ENCODE measurements at places on chromosomes 16 and 17. TPM values are rescaled to one million over a fixed set of nuclear protein-coding genes. Genes with fewer than 3 reads are reported as not detected.

Gene SPATA32
- total RNA-seq = not detected

Gene KRTAP4-1
- not detected for total RNA-seq

Gene MRPL58
- total RNA-seq = 123 TPM

Gene TPSG1
- not detected for total RNA-seq

Gene CA4
- not detected for total RNA-seq

Gene ASIC2
- not detected for total RNA-seq

Gene LPO
- total RNA-seq = not detected

Gene DPEP1
- total RNA-seq = not detected

Gene CCDC40
- total RNA-seq = 0.57 TPM

Gene CFAP97D1
- not detected for total RNA-seq

Gene KRTAP4-3
- total RNA-seq = not detected

Gene CD300A
- total RNA-seq = not detected

Gene OR1E2
- not detected for total RNA-seq

Gene TUBG1
- 122 TPM for total RNA-seq

Gene LRRC36
- not detected for total RNA-seq

Gene SOCS1
- total RNA-seq = 2.5 TPM

Gene ALG1
- total RNA-seq = 25.2 TPM

Gene CEP131
- total RNA-seq = 8.4 TPM

Gene ENPP7
- not detected for total RNA-seq

Gene SULT1A4
- total RNA-seq = 0.76 TPM

Gene ITGB4
- 1,928 TPM for total RNA-seq

Gene ALDOC
- 50.5 TPM for total RNA-seq

Gene ASB16
- total RNA-seq = not detected
